GM12892 (cell line): ENCODE measurements at places on chromosomes 6 and 20.
A peak's percentile ranks its signal among the peaks of the same experiment; 100 is the strongest.

DNA sequence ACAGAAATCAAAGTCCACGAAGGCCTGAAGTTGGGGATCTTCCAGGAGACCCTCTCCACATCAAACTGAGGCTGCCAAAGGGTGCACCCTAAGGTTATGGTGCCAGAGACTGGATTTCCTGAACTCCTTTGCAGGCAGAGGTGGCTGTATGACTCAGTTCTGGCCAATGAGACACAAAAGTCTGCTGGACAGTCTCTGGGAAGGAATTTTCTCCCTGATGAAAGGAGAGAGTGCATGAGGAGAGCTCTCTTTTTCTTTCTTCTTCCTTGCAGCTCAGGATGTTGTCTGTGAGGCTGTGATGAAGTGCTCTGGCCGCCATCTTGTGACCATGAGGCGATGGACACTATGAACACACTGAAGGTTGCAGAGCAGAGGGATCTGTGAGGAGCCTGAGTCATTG is 85.2 kb downstream of the MDGA1 start:
- DNase-seq = no peak

- DNase-seq = no peak
Observed at GRCh38 chr6:149899486-149899885, 1.6 kb upstream of the RAET1E start.

GRCh38 chr6:6683969-6684833 is 95.7 kb downstream of the LY86 start:
- peak; percentile 46 for DNase-seq

DNA sequence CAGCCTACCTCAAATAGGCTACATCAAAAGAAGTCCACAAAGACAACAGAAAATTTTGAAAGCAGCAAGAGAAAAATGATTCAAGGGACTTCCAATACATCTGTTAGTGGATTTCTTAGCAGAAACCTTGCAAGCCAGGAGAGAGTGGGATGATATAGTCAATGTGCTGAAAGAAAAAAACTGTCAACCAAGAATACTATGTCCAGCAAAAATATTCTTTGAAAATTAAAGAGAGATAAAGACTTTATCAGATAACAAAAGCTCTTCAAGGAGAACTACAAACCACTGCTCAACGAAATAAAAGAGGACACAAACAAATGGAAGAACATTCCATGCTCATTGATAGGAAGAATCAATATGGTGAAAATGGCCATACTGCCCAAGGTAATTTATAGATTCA is 34.0 kb downstream of the MCHR2 start:
- no peak for DNase-seq

- no peak for DNase-seq
Observed at GRCh38 chr6:51514748-51515402, 572.5 kb downstream of the PKHD1 start.

- no peak for DNase-seq
Observed at GRCh38 chr20:34703061-34703423, 1.1 kb upstream of the TP53INP2 start.

DNA sequence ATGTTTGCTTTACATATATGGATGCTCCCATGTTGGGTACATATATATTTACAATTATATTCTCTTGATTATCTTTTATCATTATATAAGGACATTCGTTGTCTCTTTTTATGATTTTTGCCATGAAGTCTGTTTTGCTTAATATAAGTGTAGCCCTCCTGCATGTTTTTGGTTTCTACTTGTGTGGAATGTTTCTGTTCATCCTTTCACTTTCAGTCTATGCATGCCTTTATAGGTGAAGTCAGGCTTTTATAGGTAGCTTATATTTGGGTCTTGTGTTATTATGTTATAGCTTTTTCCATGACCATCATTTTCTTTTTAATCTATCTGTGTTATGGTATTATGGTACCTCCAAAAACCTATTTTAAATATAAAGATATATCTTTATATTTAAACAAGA is 612.5 kb upstream of the HS3ST5 start:
- no peak for DNase-seq

GRCh38 chr6:53111865-53112264 is 36.8 kb downstream of the GCM1 start:
- DNase-seq = no peak

DNA sequence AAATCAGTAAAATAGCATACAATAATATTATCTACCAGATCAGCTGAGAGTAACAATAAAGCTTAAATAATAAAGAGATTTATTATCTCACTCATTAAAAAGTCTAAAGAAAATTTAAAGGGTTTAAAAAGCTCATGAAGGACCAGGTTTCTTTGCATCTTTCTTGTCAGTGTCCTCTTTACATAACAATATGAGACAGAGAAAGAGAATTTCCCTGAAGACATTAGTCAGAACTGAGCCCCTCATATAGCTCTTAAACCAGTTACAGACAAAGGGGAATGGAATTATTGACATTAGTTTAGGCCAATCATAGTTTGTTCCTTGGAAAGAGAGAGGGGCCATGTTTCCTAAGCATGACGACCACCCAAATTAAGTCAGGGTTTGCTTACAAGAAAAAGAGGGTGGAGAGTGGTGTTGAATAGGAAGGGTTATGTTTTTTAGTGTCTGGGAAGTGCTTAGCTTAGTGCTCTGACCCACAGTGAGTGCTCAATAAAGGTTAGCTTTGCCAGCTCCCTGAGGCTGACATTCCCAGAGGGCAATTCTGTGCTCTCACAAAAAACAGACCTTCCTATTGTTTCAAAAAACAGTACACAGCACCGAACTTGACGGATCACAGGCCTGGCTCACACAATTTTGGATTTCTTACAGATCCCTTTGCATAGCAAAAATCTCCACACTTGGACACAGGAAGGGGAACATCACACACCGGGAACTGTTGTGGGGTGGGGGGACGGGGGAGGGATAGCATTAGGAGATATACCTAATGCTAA is 3.6 kb upstream of the PLCB1 start:
- DNase-seq = no peak
